ENCODE measurements at places on chromosomes 7 and 10.

- DNase-seq: peak; percentile 37
Measured at GRCh38 chr10:121426307-121426706, 171.9 kb downstream of the FGFR2 start.

DNA sequence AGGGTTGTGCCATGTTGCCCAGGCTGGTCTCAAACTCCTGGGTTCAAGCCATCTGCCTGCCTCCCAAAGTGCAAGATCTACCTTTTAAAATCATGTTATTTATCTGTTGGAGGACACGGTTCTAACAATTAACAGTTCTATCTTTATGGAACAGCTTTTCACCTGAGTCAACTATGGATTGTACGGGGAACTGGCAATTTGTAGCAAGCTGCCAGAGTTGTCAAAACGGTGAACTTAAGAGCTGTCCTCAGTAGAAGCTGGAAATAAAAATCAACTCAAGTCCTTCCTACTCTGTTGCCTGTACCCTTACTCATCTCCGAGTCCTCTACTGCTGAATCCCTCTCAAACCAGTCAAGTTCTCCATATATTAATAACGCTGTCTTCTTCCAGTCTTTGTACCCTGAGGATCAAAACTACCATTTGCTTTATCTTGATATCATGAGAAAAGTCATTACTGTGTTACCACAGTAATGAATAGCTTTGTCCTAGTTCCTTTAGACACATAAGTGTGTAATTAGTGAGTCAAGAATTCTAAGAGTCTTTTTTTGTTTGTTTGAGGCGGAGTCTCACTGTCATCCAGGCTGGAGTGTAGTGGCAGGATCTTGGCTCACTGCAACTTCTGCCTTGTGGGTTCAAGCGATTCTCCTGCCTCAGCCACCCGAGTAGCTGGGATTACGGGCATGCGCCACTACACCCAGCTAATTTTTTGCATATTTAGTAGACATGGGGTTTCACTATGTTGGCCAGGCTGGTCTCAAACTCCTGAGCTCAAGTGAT, 28.2 kb downstream of the HBP1 start:
- no peak for DNase-seq

- no peak for DNase-seq
Measured at GRCh38 chr10:17316488-17317170, 88.6 kb downstream of the VIM start.

DNA sequence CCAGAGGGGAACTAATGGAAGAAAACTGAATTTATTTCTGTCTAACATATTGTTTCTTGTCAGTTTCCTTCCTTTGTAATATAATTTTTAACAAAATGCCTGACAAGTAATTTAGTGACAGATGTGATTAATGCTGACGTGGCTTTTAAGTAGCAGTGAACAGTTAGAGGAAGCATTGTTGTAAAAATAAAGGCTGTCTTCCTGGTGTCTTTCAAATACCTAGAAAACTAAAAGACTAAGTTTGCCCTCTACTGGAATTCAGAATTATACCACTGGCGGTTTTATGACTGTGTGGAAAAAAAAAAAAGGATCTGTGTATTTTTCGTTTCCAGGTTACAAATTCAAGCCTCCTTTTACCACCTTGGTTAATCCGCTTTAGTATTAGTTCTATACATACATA, 217.1 kb upstream of the DPP6 start:
- peak; percentile 5 for DNase-seq

DNA sequence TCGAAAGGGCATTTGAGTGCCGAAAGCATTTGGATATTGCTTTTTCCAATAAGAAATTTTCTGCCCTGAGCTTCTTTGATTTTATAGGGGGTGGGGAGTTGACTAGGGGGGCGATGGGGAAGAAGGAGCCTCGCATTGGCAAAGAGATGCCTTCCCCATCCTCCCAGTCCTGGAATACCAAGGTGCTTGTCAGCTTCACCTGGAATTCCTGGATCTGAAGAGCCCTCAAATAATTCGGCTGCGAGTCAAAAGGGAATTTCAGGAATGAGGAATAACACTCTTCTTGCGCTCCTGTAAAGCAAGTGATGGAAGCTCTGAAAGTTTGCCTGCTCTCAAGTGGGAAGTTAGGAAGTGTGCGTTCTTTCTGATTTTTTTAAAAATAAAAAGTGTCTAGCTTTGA, 7.3 kb downstream of the NXPH1 start:
- no peak for DNase-seq

GRCh38 chr7:99514050-99514449, 9.6 kb downstream of the ZKSCAN5 start:
- no peak for DNase-seq

DNA sequence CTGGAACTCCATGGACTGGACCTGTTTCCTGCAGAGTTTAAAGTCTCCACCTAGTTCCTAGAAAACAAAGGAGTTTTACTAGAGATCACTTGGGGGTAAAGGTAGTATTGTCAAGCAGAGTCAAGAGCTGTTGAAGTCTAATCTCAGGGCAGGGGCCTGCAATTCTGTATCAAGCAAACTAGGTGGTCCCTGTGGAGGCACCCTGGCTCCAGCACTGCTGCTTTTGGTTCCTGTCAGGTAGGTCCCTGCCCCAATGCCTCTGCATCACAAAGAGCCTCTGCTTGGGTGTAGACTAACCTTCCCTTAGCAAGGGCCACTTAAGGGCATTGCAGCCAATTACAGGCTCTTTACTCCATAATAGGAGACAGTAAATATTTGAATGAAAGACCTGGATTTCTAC, 22.5 kb downstream of the ZSCAN25 start:
- no peak for DNase-seq

DNA sequence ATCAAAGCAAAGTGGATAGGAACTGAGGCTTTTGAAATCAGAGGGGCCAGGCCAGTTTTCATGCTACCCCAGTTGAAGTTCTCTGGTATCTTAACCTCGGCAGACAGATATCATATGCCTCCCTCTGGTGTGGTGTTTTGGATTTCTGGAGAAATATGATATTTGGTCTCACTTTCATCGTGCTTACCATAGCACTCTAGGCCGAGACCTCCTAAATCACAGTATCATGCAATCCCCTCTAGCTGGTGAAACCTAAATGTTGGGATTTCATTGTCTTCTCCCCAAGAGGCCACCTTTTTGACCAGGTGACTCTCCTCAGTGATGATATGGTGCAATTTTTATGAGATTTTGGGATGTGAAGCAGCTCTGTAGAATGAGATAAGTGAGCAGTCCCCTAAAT, 183.5 kb downstream of the CREB5 start:
- DNase-seq: no peak

GRCh38 chr10:114084215-114084614, 40.5 kb downstream of the ADRB1 start:
- DNase-seq: no peak

DNA sequence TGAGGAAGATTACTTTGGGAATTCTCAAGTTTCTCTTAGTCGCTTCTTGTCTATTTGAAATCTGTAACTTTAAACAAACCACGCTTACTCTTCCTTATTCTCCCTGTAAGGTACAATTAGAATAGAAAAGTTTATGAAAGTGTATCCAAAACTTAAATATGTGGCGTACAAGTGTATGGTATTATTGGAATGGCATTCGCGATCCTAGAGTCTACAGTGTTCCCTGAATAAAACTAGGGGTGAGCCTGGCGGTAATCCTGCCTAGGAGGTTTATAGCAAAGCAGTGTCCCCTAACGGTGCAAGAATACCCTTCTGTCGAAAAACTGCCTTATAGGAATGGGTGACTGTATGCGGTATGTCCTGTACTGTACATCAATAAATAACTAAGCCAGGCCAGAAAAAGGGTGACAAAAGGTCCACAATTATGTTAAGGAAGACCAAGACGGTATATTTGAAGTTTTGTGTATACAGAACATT, 1.2 kb downstream of the TASOR2 start:
- DNase-seq: no peak

- DNase-seq: no peak
Measured at GRCh38 chr10:11762706-11763500, 20.7 kb downstream of the ECHDC3 start.

GRCh38 chr7:139798892-139799291, 21.1 kb upstream of the HIPK2 start:
- no peak for DNase-seq

GRCh38 chr10:78684947-78685346, 383.8 kb upstream of the ZMIZ1 start:
- DNase-seq: no peak

DNA sequence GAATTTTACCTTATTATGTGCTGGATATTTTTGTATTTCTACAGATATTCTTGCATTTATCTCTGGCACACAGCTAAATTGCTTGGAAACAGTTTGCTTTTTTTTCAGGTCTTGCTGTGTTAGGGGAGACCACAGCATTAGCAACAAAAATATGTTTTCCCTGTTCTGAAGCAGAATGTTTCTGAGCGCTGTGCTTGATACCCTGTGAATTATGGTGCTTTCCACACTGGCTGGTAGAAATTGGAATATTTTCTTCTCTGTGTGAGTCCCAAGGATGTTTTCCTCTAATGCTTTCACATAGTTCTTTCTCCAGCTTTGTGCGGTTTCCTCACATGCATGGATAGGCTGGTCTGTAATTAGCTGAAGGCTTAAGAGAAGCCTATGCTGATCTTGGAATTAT, 651.6 kb upstream of the IGFBP3 start:
- no peak for DNase-seq

GRCh38 chr10:67853512-67853911, 15.5 kb upstream of the DNAJC12 start:
- no peak for DNase-seq

DNA sequence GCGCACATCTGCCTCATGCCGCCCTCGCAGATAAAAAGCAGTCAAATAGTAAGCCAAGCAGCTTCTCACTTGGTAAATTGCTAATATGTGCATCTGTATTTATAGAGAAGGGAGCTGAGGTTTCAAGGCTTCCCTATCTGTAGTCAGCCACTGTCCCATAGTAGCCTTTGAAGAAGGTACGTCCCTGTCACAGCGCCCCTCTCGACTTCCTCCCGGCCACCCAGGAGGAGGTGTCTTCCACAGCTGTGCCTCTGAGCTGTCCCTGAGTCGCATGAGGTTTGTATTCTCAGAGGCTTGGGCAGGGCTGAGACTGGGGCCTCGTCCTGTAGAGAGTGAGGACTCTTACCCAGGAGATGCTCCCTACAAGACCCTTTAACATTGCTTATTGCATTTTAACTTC, 49.0 kb downstream of the SPOCK2 start:
- DNase-seq: no peak

GRCh38 chr10:74658511-74658910, 167.9 kb upstream of the KAT6B start:
- DNase-seq: no peak

GRCh38 chr7:119802147-119802546, 470.8 kb upstream of the KCND2 start:
- DNase-seq: no peak

- DNase-seq: peak; percentile 15
Measured at GRCh38 chr10:84140036-84140379, 699 bp downstream of the GHITM start.

DNA sequence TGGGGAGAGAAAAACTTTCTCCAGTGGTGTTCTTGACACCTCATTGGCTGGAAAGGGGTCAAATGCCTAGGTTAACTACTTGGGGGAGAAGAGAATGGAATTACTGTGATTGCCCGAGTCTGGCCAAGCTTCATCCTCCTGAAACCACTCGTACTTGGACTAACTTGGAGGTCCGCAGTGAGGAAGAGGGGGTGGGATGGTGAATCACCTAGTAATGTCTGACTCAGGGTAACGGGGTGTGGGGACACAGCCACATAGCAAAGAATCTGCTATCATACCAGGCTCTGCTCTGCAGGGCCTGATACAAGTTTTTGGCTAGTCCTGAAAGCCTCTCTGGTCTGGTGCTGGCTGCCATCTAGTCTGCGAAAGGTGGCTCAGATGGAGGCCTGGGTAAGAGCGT, 190.9 kb downstream of the RPS24 start:
- DNase-seq: no peak

- DNase-seq: no peak
Measured at GRCh38 chr7:7569615-7570014, 2.9 kb downstream of the MIOS start.

GRCh38 chr10:129958148-129958628, 5.9 kb downstream of the EBF3 start:
- DNase-seq: no peak

DNA sequence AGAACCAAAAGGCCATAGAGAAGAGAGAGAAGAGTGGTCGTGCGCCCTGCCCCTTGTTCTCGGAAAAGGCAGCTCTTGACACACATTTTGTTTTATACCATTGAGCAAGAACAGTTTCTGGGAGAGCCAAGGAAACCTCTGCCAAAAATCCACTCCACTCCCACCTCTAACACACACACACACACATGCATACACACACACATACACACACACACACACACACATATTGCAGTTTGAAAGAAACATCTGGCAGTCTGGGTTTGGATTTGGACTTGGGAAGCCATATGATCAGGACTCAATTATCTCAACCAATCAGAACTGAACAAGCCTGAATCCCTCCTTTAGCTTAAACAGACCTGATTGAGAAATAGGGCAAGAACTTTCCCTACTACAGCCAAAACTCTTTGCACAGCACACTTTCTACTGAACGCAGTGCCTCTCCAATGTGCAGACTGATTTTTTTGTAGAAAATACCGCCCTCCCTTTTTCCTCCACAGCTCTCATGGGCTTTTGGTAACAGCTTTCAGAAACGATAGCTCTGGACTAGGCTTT, 484.0 kb upstream of the ZWINT start:
- DNase-seq: no peak

GRCh38 chr10:100636848-100637553, 101.3 kb downstream of the HIF1AN start:
- no peak for DNase-seq

DNA sequence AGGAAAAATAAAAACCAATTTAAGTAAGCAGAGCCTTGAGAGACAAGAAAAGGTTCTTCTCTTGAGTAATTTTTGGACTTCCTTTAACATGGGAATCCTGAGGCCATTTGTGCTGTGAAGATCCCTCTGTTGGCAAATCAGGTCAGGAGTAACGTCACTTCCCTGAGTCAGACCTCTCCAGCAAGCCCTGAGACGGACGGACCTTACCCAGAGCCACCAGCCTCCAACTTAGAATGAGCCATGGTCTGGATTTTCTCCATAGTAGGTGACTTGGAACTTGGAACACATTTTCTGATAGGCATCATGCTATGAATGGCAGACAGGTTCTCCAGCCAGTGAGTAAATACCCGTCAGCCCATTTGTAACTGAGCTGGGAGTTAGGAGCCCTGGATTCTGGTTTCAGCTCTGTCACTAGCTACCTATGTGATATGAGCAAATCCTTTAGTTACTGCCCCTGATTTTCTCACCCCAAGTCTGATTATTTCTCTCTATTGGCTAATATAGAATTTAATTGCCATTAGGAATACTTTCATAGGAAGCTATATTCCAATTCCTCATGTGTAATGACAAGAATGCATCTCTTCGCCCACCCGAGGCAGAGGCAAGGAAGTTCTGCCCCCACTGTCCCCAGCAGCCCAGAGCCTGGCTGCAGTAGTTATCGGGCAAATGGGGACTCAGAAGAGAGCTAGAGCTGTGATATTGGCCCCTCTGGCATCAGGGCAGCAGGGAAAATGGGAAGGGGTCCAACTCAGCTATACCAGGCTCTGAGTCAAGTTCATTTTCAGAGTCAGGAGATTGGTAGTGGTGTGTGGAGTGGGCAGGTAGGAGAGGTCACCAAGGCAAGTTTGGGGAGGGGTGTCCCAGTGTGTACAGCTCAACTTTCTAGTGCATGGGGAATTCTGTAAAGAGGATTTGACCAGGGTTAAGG, 153.7 kb upstream of the AGK start:
- DNase-seq: no peak

All from HuH-7 (cell line).